ENCODE measurements at places on chromosomes 5 and 9.

GRCh38 chr5:171455522-171455921 lies 36.1 kb downstream of the FGF18 start:
- DNase-seq: no peak

DNA sequence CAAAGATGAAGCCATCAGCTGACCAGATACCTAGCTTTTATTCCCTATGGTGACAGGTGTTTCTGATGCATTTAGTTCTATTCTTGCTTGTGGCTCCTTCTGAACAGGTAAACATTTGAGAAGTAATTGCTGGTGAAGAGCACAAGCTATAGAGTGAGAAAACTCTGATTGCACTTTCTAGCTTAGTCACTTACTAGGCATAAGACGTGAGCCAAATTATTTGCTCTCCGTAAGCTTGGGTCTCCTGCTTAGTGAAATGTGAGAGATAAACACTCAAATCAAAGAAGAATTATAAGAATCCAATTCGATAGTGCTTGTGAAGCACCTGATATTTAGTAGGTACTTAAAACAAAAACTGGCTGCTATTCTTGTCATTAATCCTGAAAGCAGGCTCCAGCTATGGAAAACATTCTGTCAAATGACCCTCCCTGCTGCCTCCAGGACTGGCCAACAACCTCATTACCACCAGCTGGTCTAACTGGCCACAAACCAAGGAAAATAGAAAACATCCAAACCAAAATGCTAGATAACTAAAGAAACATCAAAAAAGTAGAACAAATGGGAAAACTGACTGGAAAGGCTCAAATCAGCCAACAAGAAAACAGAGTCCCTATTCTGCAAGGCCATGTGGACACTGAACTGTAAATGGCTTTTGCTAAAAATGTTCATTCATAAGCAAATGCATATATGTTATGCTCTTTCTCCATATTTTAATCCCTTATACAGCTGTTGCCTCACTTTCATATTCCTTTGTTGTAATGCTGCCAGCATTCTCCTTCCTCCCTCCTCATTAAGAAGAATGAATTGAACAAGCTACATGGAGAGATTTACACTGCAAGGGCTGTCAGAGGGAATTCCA lies 616.1 kb downstream of the DTWD2 start:
- no peak for DNase-seq

- DNase-seq: no peak
Observed at GRCh38 chr9:107137495-107138202, 145.4 kb upstream of the RAD23B start.

DNA sequence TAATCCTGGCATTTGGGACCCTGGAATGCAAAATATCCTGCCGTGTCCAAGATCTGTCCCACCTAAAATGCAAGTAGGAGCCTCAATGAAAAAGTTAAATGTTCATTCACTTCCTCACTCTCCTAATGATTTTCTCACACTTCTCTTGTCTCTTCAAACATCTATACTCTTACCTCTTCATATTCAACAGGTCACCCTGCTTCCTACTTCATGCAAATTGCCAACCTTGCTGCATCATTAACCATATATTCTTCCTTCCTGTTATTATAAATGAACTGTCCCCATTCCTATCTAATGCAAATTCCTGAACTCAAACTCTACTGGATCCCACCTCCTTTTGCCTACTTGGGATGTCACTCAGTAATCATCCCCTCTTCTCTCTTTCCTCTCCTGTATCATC lies 74.4 kb downstream of the STRBP start:
- no peak for DNase-seq

DNA sequence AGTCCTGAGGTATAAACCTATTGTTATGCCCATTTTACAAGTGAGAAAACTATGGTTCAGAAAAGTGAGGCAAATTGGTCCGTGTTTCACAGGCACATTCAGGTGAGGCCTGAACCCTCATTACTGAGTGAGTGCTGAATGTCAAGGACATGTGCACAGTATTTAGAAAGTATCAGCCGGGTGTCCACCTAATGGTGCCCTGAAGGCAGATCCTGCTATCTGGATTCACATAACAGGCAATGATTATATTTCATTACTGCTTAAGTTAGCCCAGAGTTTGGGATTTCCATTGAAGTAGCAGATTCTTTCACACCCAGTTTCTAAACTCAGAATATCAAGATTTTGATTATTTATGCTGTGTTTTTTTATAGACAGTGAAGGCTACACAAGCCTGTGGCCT lies 142.7 kb downstream of the LHFPL2 start:
- DNase-seq: no peak

- no peak for DNase-seq
Observed at GRCh38 chr5:172546196-172546595, 91.9 kb upstream of the SH3PXD2B start.

DNA sequence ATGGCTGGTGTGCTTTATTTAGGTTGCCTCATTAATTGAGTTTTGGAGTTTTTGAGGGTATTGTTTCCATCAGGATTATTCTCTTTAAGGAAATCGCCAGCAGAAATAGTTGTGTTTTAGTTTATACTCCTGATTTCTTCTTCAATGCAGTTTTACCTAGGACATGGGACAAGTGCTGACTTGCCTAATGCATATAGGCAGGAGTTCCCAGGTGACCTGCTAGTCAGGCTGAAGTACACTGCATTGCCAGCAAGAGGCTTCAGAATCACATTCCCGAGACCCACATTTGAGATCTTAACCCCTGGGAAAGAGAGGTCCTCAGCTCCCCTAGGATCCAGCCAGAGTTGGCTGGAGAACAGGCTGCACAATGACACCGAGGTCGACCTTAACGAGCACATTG lies 1.5 kb upstream of the OR1N2 start:
- DNase-seq: no peak

DNA sequence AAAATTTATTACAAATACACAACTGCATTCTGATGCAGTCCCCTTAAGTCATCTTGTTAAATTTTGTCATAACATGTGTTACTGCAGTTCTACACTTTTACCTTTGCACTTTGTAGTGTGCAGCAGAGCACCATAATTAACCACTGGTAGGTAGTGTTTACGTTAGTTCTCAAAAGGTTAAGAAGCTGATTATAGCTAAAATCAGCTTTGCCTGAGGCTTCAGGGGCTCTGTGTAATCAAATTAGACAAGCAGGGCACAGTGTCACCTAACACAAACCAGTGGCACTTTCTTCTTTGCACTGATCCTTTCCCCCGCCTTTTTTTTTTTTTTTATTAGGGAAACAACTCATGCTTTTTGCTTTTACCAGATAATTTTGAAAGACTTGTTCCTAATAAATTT lies 26.1 kb downstream of the POU5F2 start:
- no peak for DNase-seq

DNA sequence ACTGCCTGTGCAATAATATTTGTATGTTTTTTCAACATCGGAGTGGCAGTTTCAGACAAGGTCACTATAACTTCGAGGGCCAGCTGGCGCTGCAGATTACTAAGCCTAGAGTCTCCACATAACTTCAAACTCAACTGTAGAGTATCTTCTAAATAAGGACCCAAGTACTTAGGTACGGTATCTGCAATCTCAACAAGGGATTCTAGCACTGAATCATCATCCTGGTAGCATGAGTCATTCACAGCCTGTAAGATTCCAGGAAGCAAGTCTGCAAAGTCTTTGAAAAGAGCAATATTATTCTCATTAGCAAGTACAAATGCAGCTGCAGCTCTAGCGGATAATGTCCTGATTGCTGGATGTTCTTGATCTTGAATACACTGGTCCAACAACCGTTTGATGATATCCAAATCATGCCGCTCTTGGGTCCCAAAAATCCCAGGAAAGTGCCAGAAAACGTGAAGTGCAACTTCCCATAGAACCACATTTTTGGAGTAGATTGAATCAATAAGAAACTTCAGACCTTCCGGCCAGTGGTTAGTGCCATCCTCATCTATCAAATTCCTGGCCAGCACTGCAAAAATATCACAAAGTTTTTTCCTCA lies 654 bp downstream of the RANBP6 start:
- no peak for DNase-seq

GRCh38 chr9:115694014-115694413 lies 459.6 kb upstream of the PAPPA start:
- no peak for DNase-seq

- DNase-seq: no peak
Observed at GRCh38 chr5:88883059-88883835, at the start of gene MEF2C. MEF2C (minus strand) TSS chr5:88883184; CDS start chr5:88823788, 59,396 bp downstream.

- DNase-seq: no peak
Observed at GRCh38 chr9:82949203-82949602, 113.7 kb downstream of the RASEF start.

- no peak for DNase-seq
Observed at GRCh38 chr5:131387255-131387654, 123.4 kb downstream of the CDC42SE2 start.

- DNase-seq: no peak
Observed at GRCh38 chr9:15372455-15372854, 50.2 kb upstream of the SNAPC3 start.

DNA sequence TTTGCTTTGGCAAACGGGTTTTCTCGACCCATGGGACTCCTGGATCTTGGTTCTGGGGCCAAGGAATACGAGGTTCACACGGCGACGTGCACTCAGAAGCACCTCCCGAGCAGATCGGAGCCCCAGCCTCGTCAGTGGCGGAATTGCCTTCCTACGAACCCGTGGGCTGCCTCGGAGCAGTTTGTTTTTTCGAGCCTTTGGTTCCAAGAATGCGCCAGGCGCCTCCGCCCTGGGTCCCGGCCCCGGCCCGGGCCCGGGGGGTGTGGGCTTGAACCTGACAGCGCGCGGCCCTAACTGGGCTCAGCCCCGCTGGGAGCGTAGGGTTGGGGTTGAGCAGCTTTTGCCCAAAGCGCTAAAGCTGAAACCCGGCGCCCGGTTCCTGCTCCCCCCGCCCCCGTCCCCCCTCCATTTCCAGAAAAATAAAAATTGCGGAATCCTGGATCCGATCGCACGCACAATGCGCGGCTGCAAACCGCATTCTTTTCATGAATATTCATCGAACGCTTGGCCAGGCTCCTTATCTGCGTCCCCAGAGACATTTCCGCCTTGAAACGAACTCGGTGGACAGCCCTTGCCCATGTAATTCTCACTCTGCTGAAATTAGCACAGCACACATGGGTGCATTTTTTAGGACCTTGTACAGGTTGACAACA lies 1.0 kb downstream of the BASP1 start:
- no peak for DNase-seq

DNA sequence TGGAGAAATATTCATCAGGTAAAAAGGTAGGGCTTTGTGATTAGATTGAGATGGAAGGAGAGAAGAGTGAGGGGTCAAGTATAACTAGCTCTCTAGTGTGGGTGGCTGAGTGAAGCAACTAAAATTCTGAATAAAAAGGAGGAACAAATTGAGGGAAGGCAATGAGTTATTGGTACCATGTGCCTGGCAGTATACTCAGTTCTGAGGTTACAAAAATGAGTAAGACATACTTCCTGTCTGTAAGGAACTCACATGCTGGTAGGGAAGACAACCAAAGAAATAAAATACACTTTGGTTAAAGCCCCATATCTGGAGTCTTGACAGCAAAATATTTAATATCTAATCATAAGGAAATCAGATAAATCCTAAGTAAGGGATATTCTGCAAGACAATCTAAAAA lies 476.8 kb upstream of the C9orf72 start:
- no peak for DNase-seq

GRCh38 chr5:150313501-150313900 lies 10.8 kb upstream of the ARSI start:
- no peak for DNase-seq

- DNase-seq: no peak
Observed at GRCh38 chr5:138942861-138943260, 67.7 kb upstream of the LRRTM2 start.

DNA sequence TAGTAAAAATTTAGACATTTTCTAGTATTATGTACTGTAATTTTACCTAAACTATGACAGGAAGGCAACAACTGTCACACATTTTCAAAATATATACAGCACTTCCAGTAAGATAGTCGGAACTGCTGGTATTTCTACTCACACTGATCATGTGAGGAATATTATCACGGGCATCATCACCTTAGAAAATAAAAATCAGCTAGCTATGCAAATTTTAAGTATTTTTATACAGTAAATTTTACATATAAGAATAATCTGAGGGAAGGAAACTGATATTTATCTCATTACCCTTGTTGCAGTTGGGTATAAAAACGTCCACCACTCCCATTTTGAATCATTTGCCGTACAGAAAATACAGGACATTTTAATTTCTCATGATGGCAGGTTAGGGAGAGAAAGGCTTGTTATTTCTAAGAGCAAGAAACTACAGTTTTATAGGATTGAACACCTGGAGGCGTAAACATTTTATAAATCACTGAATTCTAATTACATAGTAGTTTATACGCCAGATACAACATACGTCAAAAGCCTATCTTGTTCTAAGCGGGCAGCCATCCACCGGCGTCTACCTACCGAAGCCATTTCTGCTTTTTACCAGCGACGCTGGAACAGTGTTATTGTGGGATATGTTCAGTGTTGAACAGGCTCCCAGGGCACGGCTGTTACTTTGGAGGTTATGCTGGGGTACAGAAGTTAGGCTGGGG lies 729 bp upstream of the TNPO1 start:
- no peak for DNase-seq

DNA sequence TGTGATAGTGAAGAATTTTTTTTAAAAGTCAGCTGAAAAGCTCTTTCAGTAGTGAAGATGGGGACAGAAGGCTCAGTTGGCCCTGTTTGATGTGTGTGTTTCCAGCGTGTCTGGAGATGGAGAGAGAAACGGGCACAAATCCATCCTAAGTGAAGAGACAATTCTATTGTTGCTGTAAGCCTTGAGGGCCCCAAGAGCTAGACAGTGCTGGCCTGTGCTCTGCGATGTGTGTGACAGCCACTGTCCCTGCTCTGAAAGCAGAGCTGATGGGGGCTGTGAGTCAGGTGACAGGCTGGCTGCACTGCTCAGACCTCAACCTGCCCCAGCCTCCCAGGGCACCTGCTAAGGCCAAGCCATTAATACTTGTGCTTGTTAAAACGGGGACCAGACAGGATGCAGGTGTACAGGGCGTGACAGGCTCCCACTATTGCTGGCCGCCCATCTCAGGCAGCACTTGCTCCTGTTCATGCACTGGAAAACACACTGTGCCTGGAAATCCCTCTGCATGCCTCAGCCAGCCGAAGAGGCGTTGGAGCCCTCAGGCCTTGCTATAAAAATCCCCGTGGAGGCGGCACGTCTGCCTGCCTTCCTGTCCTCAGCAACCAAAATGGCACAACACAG lies 44.6 kb upstream of the SEMA4D start:
- DNase-seq: no peak

All from stimulated activated CD8-positive, alpha-beta memory T cell treated with anti-CD3 and anti-CD28 coated beads, Interleukin-7, amount 100 ng/mL, for 48 hours (primary cell).